ENCODE measurements at places on chromosomes 2 and 18.

DNA sequence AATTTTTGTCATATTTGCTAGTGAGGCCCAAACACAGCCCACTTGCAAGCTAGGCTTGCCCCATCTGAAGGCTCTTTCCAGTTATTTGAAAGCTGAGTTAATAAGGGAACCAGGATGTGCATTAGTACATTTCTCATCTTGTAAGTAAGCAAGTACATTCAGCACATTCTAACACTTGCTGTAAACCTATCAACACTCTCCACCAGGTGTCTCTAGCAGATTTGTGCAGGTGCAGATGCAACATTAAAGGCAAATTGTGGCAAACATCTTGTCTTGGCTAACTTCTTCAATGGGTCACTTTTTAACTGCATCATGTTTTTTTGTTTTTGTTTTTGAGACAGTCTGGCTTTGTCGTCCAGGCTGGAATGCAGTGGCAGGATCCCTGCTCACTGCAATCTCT, 25.3 kb upstream of the MFSD6 start:
- no peak for DNase-seq

DNA sequence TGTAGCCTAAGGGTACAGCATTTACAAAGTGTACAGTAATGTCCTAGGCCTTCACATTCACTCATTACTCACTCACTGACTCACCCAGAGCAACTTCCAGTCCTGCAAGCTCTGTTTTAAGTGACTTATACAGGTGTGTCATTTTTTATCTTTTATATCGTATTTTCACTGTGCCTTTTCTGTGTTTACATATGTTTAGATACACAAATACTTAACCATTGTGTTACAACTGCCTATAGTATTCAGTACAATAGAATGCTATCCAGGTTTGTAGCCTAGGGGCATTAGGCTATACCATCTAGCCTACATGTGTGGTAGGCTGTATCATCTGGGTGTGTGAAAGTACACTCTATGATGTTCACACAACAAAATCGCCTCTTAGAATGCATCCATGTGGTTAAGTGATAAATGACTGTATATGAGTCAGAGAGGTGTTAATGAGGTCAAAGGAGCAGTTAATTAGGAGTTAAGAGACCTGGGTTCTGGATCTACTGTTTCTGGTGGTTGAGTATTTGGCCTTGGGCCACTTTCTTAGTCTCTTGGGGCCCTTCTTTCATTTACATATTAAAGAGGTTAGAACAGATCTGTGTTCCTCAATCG, 149.1 kb downstream of the GREB1L start:
- no peak for DNase-seq

GRCh38 chr2:208234786-208235185, 20.1 kb downstream of the IDH1 start:
- DNase-seq = no peak

DNA sequence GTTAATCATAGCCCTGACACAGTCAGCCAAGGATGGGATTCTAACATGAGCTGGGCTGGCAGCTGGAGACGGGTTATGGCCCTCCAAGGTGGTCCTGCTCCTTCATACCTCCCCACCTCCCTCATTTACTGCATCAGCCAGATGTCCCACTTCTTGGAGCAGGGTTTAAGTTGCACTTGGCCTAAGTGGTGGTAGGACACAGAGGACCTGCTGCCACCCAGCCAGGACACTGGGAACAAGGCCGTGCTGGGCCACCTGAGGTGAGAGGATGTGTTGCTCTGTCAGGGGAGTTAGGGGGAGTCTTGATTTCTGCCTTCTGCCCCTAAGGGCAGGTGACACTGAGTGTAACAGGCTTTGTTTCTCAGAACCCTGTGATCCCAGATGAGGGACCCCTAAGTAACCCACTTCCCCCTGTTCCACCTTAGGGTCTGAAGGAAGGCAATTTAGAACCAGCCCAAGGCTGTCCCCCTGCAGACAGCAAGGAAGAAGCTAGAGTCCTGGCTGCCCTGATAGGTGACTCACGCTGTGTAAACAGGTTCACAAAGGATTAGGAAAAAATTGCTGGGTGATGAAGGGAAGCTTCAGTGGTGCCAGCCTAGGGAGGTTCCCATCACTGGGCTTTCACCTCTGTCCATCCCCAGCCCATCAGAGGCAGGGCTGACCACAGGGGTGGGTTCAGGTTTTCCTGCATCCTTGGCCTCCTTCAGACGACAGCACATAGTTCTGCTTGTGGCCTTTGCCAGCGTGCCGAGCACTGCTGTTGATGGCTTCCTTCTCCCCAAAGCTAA, 114.3 kb upstream of the MCFD2 start:
- DNase-seq = no peak

DNA sequence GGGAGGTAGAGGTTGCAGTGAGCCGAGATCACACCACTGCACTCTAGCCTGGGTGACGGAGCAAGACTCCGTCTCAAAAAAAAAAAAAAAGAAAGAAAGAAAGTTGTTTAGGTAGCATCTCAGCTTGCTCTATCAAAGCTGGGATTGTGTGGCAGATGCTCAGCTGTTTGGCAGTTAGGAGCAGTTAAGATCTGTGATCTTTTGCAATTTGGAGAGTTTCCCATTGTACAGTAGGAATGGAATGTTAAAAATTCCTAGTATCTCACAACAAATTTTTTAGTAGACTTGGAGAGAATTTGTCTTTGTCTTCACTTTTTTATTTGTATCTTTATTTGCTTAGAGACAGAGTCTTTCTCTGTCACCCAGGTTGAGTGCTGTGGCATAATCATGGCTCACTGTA, 122.9 kb upstream of the UNC80 start:
- no peak for DNase-seq

GRCh38 chr2:29650631-29651097, 270.7 kb downstream of the ALK start:
- DNase-seq = no peak

- no peak for DNase-seq
Measured at GRCh38 chr2:28251337-28251736, 141.3 kb upstream of the FOSL2 start.

- no peak for DNase-seq
Measured at GRCh38 chr18:23652232-23652631, 10.5 kb downstream of the ANKRD29 start.

GRCh38 chr2:17422061-17422460, 96.2 kb downstream of the RAD51AP2 start:
- no peak for DNase-seq

- no peak for DNase-seq
Measured at GRCh38 chr2:206611191-206611590, 31.1 kb upstream of the FAM237A start.

GRCh38 chr2:164967781-164968228, 12.5 kb upstream of the SLC38A11 start:
- DNase-seq = no peak

Data from activated naive CD4-positive, alpha-beta T cell (primary cell).